Fibroblast of skin of back (primary cell): ENCODE measurements at places on chromosomes 5 and 9.
A peak's percentile ranks its signal among the peaks of the same experiment; 100 is the strongest.

DNA sequence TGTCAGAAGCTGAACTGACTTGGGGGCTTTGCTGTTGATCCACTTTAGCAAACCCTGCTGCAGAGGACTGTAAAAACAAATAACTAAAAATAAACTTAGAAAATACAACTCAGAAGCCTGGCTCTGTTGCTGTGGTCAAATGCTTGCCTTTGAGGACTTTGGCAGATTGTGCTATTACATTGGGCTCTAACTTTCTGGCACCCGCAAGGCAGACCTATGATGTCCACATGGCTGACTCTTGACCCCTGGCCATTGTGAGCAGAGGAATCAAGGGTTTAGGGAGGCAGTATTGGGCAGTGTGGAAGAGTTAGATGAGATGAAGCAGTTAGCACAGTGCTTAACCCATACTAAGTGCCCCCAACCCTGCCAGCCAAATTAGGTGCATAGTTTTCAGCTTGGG, 34.0 kb downstream of the OTULIN start:
- no peak for DNase-seq

GRCh38 chr9:78707481-78707991, 410.6 kb downstream of the PSAT1 start:
- peak; percentile 93 for DNase-seq

- DNase-seq: no peak
Observed at GRCh38 chr9:125202846-125203618, 2.7 kb downstream of the RABEPK start.

DNA sequence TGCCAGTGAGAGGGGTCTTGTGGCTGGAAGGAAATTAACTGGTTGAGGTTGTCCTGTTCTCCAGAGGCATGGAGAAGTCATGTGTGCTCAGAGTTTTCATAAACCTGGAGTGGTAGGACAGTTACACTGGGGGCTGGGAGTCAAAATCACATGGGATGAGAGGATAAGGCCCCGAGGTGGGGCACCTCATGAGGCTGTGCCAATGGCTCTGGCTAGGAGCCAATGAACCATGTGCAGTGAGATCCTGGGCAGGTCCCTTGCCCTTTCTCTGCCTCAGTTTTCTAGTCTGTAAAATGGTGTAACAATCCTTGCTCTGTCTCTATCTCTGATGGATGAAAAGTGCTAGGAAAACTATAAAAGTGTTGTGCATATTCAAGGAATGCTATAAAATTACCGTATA, 7.0 kb upstream of the SYNPO start:
- no peak for DNase-seq

DNA sequence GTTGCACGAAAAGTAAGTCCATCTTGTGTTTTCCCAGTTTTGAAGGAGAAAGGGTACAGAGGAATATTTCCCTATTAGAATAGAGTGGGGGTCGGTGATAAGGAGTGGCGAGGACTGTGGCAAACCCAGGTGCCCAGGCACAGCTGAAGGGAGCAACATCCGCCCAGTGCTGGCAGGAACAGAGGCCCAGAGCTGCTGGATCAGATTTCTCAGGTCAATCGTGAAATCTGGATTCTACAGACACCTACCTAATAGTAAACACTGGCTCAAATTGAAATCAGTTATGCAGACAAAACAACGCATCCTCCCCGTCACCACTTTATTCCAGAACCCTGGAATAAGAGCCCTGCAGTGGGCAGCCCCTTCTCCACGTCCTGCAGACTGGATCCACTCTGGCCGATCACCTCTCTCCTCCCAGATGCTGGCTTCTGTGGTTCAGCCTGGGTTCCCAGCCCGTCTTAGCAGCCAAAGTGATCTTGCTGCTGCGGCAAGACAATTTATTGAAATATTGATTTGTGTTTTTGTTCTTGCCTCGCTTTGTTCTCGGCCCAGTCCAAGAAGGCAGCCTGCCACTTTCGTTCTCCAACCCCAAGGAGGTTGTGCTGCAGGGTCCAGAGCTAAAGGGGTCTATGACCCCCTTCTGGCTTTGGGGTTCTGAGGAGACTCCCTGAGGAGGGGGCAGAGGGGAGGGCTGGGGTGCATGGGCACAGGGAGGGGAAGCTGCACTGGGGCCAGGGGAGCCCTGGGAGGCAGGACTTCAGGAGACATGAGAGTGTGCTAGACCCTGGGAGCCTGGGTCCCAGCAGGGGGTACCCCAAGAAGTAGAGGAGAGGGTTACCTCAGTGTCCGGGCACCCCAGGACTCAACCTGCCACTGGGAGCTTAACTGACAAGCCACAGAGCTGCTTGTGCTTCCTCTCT, 103.3 kb downstream of the ZNF354C start:
- no peak for DNase-seq

GRCh38 chr5:579746-580366, 32.3 kb upstream of the CEP72 start:
- no peak for DNase-seq

GRCh38 chr5:29218138-29218537, 1975.3 kb upstream of the CDH6 start:
- no peak for DNase-seq

GRCh38 chr5:145562931-145563330, 272.2 kb downstream of the PRELID2 start:
- DNase-seq: no peak

- no peak for DNase-seq
Observed at GRCh38 chr5:6785161-6785860, 72.1 kb downstream of the TENT4A start.

DNA sequence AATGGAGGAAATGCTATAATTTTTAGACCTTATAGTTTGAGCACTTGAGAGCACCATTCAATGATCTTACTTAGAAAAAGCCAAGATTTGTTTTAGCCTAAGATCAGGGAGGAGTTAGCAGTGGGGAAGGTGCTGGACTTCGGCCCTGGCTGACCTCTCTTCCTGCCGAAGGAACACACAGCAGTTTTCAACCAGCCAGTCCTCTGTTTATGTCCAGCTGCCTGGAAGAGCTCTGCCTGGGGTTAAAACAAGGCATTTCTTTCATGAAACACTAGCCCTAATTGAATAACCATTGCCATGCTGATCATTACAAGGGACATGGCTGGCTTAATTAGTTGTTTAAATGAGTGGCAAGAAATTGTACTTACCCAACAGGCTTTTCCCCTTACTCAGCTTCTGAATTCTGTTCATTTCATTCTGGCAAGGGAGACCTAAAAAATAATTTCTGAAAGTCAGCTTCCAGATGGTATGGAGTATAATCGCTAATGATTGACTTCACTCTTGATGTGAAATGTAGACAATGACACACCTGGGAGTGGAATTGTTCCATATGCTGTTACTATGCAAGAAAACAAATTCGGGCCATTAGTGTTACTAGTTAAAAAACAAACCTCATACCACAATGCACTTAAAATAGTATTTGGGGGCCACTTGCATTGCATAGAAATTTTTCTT, 514.2 kb downstream of the SPOCK1 start:
- DNase-seq: no peak
